SK-MEL-5 (cell line): ENCODE measurements at places on chromosomes 11 and 22. TPM values are rescaled to one million over a fixed set of nuclear protein-coding genes. Genes with fewer than 3 reads are reported as not detected.

DNA sequence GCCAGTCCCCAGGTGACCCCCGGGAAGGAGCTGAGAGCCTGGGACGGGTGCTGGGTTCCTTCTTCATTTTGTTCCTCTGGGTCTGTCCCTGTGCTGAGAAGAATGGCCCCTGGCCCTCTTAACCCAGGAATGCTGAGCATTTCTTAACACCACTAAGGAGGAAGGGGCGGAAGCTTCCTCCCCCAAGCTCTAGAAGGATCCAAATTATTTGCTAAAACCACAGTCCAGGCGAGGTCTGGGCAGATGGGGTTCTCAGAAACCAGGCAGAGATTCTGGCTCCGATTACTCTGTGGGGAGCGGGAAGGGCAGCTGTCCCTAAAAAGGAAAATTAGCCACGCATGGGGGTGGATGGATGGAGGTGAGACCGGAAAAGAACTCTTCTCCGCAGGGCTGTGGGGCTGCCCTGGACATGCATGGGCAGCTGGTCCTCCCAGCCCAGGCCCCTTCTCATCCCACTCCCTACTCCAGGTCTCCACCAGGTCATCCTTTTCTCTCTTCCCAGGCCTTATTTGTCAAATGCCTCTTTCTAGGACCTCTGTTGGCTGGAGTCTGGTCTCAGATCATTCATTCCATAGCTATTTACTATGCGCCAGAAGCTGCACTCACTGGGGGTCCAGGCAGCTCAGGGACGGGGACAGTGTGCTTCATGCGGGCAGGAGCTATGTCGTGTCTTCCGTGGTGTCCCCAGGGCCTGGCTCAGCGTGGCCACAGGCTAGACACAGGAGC, 45.0 kb upstream of the MYH9 start:
- DNase-seq: no peak

DNA sequence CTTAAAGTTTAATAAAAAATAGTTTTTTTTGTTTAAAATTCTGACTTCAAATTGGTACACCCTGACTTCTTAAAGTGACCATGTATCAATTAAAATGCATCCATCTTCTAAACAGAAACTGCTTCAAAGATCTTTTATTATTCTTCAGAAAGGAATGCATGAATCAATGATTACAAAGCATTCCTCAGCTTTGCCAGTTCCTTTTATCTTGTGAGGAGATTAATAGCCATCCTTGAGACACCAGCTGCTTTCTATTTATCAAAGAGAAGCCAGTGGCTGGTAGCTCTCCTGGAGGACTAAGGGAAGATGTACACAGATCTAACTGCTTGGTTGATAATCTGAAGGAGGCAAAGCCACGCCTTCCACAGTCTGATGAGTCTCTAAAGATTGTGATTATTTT, 2222.5 kb downstream of the LRRC4C start:
- DNase-seq: no peak

Gene ACTN3
- total RNA-seq: not detected in 2 replicates

- no peak for DNase-seq
Observed at GRCh38 chr22:30216710-30217109, 29.8 kb downstream of the LIF start.

DNA sequence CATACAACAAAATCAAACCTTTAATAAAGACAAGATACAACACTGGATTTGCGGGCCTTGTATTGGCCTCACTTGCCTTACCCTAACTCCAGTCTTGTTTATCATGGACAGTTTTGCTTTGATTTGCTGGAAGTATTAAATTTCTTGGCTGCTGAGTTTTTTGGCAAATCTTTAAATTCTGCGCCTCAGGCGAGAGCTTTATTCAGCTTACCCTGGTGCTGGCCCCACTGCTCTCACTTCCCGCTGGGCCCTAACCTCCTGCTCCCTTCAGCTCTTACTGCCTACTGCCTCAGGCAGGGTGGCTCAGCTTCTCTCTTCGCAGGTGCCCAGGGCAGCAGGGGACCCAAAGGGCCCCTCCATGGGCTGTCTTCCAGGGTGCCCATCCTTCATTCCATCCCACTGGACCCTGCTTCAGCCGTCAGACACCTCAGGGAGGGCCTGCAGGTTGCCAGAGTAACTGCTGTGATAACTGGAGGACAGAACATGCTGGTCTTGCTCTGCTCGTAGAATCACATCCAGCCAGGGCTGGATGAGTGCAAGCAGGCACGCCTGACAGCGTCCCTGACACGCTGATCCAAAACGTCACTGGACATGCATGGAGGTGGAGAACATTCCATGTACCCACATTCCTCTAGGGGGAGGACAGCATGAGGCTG, 45.7 kb upstream of the TUB start:
- DNase-seq: no peak

Gene MMP12
- not detected in 2 replicates for total RNA-seq

Gene YDJC
- 32.2 and 34.6 TPM in 2 replicates for total RNA-seq

DNA sequence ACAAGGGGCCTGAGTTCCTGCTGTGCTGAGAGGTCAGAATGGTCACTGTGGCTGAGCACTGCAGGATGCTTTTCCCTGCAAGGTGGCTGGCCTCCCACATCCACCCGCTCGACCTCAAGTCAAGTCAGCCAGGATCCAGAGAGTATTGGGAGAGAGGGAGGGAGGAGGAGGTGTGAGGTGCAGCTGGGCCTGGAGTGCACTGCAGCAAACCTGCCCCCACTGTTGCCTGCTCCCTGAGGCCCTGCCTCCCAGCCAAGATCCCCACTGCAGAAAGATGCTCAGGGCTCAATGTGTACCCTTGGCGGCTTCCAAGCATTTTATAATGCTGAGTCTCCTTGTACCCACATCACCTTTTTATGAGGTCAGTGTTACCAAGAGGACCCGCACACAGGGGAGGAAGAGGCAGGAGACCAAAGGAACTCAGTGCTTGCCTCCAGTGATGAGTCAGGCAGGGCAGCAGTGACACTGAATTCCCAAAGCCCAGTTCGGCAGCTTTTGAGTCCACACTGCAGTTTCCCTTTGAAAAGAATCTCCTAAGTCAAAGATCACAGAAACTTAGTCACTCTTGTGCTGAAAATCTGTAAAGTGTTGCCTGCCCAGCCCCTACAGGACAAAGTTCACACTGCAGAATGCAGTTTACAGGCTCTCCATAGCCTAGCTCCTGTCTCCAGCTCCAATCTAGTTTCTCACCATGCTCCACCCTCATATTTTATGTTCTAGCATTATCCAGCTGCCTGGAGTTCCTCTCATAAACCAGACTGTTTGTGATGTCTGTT, 3.1 kb downstream of the ENDOD1 start:
- DNase-seq: peak; percentile 32

DNA sequence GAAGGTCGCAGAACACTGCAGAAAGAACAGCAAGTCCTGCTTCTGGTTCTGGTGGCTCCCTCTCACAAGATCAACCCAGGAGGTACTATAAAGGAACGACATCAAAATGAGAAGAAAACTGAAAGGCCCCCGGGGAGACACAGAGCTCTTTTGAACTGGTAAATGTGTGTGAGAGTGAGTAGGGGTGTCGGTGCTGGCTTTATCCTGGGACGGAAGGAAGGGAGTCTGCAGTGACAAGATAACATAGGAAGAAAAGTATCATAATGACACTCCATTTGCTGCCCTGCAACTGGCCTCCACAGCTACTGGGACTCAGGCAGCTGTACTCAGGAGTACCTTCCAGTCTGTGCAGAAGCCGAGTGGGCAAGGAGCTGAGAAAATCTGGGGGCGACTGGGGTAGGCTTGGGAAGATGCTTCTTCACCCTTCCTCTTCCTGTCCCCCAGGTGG, 60.9 kb downstream of the ENTHD1 start:
- DNase-seq: no peak

Gene ELMOD1
- 0.56 and 0.77 TPM in 2 replicates for total RNA-seq

Gene ALDH3B2
- total RNA-seq: 0.72 and 1.4 TPM in 2 replicates

GRCh38 chr22:44926491-44927415, 83.1 kb downstream of the PHF21B start:
- no peak for DNase-seq

DNA sequence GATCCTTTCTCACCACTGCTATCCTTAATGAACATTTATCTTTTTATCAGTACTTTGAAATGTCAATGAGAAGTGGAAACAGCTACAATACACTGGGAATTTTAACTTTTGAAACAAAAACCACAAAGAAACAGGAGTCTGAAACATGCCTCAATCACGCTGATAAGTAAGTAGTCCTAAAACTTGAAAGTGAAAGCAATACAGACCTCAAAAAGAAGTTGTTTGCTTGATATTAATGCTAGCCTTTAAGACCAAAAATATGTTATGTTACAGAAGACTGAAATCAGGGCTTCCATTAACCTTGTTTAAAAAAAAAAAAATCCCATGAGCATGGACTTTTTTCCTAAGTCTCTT, 21.3 kb downstream of the PHF21A start:
- DNase-seq: no peak

DNA sequence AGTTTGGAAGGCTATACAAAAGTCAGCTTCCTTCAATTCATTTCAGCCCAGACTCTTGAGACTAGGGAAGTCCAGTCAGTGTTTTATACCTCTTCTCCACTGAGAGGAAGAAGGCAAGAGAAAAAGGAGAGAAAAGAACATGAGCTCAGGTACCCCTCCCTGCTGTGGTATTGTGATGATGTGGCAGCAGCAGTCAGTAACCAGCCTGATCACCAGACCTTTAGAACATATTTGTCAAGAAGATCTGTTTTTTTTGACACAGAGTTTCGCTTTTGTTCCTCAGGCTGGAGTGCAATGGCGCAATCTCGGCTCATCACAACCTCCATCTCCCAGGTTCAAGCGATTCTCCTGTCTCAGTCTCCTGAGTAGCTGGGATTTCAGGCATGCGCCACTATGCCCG, 21.2 kb upstream of the RPS13 start:
- DNase-seq: no peak

Gene PRODH
- 0.45 and 0.55 TPM in 2 replicates for total RNA-seq

Gene NXPE1
- total RNA-seq: not detected in 2 replicates

DNA sequence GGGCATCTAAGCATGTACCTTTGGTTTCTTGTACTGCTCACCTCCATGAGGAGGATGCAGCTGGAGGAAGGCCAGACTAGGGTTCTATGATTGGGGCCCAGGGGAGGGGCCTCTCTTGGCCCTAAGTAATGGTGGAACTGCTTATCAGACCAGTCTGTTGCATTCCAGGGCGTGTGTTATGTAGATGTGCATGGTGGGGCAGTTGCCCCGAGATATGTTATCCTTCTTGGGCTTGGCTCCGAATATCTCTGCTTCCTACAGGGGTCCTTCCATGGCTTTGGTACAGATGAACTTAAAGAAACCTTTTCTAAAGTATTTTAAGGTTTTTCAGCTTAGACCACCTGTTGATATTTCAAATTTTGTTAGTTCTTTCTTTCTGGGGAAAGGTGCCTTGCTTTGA, 126.0 kb downstream of the SWAP70 start:
- DNase-seq: no peak

DNA sequence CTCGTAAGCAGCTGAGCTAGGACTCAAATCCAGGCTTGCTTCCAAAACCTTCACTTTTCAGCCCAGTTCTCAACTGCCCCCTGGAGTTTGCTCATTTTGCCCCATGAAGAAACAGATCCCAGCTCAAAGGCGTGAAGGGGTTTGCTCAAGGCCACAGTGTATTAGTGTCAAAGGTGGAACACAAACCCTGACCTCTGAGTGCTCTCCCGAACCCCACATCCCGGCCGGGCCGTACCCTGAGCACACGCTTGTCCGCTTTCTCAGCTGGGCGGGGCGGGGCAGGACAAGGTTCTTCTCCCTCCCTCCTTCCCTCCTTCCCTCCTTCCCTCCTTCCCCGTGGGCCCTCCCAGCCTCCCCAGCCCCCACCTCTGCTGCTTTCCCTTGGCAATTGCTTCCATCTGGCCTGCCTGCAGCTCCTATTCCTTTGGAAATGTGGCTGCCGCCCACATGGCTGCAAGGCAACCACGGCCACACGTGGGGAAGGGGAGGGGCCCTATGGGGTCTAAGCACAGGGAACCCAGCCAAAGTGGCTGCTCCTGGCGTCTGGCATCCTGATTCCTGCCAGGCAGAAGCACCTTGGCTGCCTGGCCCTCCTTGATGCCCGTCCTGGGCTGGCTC, 4.1 kb downstream of the ST3GAL4 start:
- DNase-seq: peak; percentile 79

Gene MICAL2
- 1.2 and 2.3 TPM in 2 replicates for total RNA-seq

Gene CARD16
- 19.3 and 19.5 TPM in 2 replicates for total RNA-seq

Gene HIRA
- 15.1 and 16.9 TPM in 2 replicates for total RNA-seq

DNA sequence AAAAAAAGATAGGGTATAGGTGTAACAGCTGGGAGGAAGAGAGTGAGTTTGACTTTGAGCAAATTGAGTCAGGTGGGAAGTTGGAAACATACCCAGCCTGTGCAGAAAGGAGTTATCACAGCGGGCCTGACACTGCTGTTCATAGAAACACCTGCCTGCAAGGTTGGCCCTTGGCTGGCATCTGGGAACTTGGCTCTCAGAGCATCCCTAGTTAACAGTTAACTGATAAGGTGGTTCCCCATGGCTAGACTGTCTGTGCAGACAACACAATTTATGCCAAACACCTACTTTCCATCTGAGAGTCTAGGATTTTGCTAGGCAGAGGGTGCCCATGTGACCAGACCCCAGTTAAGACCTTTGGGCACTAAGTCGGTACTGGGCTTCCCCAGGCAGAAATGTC, 31.4 kb downstream of the ADAMTS8 start:
- DNase-seq: no peak

DNA sequence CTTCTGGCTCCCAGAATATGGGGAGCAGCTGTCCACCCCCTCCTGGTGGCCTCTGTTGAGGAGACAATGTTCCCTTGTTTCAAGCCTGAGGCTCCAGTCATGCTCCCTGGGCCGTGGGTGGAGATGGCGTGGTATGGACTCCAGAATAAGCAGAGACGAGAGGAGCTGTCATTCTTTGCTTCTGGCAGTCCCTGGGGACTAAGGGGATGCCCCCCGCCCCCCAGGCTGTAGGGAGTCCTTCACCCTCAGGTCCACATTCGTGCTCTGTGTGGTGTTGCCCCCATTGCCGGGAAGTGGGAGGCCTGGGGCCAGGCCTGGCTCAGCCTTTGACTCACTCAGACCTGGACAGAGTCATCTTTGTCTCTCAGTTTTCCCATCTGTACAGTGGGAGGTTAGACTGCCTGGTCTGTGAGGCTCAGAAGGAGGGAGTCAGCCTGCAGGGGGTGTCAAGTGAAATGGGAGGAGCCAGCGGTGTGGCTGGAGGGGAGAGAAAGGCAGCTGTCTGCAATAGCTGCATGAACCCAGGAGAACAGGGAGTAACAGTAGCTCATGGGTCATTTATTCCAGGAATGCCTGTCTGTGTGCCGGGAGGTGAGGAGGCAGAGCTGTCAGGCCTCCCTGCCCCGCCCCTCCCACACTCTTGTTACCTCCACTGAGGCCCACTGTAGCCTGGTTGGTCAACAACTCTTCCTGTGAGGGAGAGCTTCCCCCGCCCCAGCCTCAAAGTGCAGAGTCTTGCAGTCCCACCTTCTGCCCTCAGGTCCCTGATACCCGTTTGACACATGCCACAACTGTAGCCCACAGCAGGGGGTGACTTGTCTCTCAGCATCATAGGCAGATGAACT, 6.3 kb downstream of the ARHGEF17 start:
- peak; percentile 86 for DNase-seq

DNA sequence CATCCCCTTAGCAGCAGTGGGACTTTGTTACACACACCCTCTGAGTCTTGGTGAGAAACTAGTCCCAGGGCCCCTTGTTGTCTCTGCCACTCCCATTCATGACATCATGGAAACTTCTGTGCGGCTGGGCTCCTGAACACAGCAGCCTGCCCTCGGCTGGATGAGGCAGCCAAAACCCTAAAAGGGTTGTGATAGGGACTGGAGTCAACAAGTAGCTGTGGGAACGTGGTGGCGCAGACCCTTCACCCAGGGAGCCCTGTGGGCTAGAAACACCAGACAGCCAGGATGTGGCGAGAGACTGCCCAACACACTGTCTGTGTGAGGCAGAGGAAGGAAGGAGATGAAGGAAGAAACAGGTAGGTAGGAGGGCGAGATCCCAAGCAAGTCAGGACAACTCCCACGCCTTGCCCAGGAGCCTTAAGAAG, 3.9 kb downstream of the CD3D start:
- no peak for DNase-seq

Gene SCGB1C1
- not detected in 2 replicates for total RNA-seq

- no peak for DNase-seq
Observed at GRCh38 chr11:23727794-23728193, 769.1 kb upstream of the LUZP2 start.
